ENCODE measurements at places on chromosomes 5 and 9.
A peak's percentile ranks its signal among the peaks of the same experiment; 100 is the strongest.

DNA sequence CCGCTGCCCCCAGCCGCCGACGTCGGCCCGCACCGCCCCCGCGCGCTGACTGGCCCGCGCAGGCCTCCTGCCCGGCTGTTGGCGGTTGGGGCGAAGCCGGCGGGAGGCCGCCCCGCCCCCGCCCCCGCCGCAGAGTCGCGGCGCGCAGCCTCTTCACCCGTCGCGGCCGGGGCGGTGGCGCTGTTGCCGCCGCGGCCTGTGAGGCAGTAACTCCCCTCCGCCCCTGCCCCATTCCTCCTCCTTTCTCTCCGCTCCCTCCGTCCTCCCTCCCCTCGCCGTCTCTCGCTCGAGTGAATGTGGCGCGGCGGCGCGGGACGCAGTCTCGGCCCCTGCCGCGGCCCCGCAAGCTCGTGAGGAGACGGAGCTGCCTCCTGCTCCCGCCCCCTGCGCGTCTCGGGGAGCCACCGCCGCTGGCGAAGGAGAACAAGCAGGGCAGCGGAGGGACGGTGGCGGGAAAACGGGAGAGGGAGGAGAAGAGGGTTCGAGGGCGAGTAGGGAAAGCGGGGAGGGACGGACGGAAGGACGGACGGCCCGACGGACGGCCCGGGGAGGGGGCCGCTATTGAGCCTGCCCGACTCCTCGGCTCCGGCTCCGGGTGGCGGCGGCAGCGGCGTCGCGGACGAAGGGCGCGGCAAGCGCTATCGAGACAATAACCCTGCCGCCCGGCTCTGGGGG, 637 bp upstream of the ERBIN start:
- no peaks in the 10 kb centered on the region for H3K27me3 ChIP-seq
- H3K4me3 ChIP-seq = peak overlapping the region; percentile 99
- peaks cover 21% of the 10 kb centered on the region for H3K4me1 ChIP-seq
- H3K36me3 ChIP-seq = no peaks in the 10 kb centered on the region
- DNase-seq = peak; percentile 72

DNA sequence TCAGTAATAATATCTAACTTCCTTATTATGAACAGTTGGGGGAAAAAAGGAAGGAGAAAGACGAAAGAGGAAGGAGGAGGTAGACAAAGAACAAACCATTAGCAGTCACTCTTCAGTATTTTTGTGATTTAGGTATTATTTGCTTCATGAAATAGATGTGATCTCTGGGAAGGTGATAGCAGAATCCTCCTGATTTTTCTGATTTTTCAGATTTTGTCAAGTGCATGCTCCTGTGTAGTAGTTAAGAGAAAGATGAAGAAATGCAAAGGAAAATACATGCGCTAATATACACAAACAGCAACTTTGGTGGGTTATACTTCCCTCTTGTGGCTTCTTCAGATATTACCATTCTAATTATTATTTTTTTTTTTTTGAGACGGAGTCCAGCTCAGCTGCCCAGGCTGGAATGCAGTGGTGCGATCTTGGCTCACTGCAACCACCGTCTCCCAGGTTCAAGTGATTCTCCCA, 31.6 kb downstream of the LMNB1 start:
- H3K4me1 ChIP-seq = peaks cover 9% of the 10 kb centered on the region
- H3K27me3 ChIP-seq = no peaks in the 10 kb centered on the region
- no peaks in the 10 kb centered on the region for H3K36me3 ChIP-seq
- no peak overlapping the region for H3K27ac ChIP-seq

DNA sequence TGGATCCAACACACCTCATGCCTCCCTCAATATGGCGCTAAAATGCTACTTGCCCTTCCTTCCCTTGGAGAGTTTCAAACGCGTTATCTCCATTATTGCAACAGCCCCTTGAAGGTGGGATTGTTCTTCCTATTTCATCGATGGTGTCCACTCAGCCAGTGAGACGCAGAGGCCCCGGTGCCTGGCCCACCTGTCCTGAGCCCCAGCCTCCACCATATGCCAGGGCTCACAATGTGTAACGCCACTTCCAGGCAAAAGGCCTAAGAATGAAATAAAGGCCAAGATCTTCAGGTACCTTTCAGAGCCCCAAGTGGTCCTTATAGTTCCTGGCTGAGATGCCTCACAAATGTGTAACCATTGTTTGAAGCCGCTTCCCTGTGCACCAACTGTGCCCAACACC, 170.7 kb upstream of the PHYKPL start:
- no peaks in the 10 kb centered on the region for H3K27me3 ChIP-seq
- DNase-seq = no peak
- H3K4me3 ChIP-seq = no peak overlapping the region
- H3K4me1 ChIP-seq = no peaks in the 10 kb centered on the region

DNA sequence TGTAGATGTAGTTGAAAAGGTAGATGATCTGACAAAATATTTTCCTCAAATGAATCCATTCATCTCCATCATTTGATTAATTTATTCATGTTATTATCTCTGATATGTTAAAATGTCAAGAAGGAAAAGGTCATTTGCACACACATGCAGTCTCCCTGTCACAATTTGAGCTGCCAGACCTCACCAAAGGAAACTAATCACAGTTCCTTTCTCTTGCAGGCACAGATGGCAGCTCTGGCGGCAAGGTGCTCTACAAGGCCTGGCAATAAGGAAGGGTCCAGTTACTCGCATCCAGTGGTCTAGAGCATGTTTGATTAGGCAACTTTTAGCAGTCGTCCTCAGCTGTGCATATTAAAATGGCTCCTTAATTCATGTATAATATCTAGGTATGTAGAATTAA, 120.1 kb downstream of the FEM1C start:
- DNase-seq = no peak
- H3K4me1 ChIP-seq = peaks cover 56% of the 10 kb centered on the region
- no peaks in the 10 kb centered on the region for H3K36me3 ChIP-seq
- peak overlapping the region; percentile 82 for H3K27ac ChIP-seq
- H3K27me3 ChIP-seq = no peaks in the 10 kb centered on the region

GRCh38 chr5:122297587-122298298, 14.3 kb upstream of the SNCAIP start:
- no peaks in the 10 kb centered on the region for H3K27me3 ChIP-seq
- DNase-seq = no peak
- no peak overlapping the region for H3K4me3 ChIP-seq

DNA sequence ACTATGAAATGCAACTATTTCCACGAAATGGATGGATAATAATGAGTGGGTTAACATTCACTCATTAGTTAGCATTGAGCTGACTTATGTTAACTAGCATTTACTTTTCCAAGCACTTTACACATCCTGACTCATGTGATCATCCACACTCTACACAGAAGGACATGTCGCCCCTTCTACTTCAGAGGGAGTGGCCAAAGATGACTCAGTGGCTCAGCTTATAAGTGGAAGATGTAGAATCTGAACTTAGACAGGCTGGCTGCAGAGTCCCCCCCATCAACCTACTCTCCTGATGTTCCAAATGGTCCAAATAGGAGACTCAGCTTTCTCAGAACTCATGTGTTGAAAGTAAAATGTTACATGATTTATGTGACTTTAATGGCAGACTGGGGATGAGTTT, 146.0 kb downstream of the ADCY2 start:
- no peak overlapping the region for H3K4me3 ChIP-seq
- no peaks in the 10 kb centered on the region for H3K4me1 ChIP-seq
- no peaks in the 10 kb centered on the region for H3K27me3 ChIP-seq
- DNase-seq = no peak
- no peak overlapping the region for H3K27ac ChIP-seq
- no peaks in the 10 kb centered on the region for H3K36me3 ChIP-seq

- H3K27me3 ChIP-seq = no peaks in the 10 kb centered on the region
- DNase-seq = no peak
- no peaks in the 10 kb centered on the region for H3K4me1 ChIP-seq
- H3K4me3 ChIP-seq = no peak overlapping the region
- H3K27ac ChIP-seq = no peak overlapping the region
Observed at GRCh38 chr9:109001275-109001676, 12.0 kb downstream of the CTNNAL1 start.

- no peaks in the 10 kb centered on the region for H3K4me1 ChIP-seq
- no peaks in the 10 kb centered on the region for H3K36me3 ChIP-seq
- no peak overlapping the region for H3K4me3 ChIP-seq
Observed at GRCh38 chr5:101505891-101506570, 602.9 kb upstream of the ST8SIA4 start.

- no peak overlapping the region for H3K4me3 ChIP-seq
- H3K27me3 ChIP-seq = no peaks in the 10 kb centered on the region
- H3K27ac ChIP-seq = no peak overlapping the region
- no peaks in the 10 kb centered on the region for H3K36me3 ChIP-seq
- no peaks in the 10 kb centered on the region for H3K4me1 ChIP-seq
Observed at GRCh38 chr9:83029531-83030137, 33.3 kb downstream of the RASEF start.

DNA sequence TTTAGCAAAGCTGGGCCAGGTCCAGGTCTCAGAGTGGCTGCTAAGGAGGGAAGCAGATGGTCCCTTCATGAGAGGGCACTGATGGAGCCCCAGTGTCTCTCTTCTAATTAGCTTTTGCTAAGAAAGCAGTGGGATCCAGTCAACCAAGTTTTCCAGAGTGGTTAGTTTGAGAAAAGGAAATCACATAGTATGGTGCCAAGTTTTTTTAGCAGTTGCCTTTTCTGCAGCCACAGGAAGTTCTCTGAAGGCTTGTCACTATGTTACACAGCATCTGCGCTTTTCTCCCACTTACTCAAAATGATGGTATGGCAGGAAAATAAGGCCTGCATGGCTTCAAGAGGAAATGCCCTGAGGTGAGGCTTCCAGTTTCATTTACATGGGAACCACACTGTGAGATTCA, 331.5 kb upstream of the ZNF462 start:
- no peaks in the 10 kb centered on the region for H3K4me1 ChIP-seq
- H3K36me3 ChIP-seq = no peaks in the 10 kb centered on the region
- DNase-seq = no peak
- no peak overlapping the region for H3K27ac ChIP-seq
- H3K27me3 ChIP-seq = no peaks in the 10 kb centered on the region

GRCh38 chr9:38254756-38255155, 137.7 kb upstream of the ALDH1B1 start:
- no peak for DNase-seq
- H3K4me1 ChIP-seq = no peaks in the 10 kb centered on the region
- no peaks in the 10 kb centered on the region for H3K27me3 ChIP-seq
- no peak overlapping the region for H3K4me3 ChIP-seq
- no peak overlapping the region for H3K27ac ChIP-seq

All from right atrium auricular region (tissue), 2 donors.